Suppressor macrophage (primary cell): ENCODE measurements at places on chromosomes 2 and 18.

DNA sequence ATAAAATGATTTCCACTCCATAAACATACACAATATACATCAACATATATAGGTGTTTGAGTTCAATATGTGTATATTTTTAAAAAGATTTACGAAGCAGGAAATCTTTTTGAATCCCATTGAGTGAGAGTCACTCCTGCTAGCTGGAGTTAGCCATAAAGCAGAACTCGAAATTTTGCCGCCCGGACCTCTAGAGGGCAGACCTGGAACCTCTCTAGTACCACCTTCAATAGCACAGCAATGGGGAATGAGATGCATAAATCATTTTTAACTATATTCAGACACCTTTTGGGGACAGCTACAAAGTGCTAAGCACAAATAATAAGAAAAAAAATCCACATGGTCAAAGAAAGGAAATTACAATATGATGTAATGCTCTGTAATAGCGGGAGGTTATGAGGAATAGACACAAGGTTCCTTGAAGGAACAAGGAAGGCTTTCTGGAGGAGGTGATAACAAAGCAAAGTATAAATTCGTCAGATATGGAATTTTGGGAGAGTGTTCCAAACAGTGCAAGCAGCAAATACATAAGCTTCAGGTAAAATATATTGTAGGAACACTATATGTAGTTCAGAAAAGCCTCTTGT lies 533.4 kb downstream of the ERBB4 start:
- peak; percentile 28 for DNase-seq

- peak; percentile 58 for DNase-seq
Observed at GRCh38 chr2:9473985-9474360, 378 bp upstream of the IAH1 start.

- DNase-seq, result peak; percentile 71
Observed at GRCh38 chr2:144666032-144666431, 146.1 kb upstream of the ZEB2 start.

GRCh38 chr18:28115149-28115550 lies 61.8 kb downstream of the CDH2 start:
- no peak for DNase-seq

GRCh38 chr2:239288951-239289511 lies 111.8 kb downstream of the HDAC4 start:
- DNase-seq, result no peak

GRCh38 chr18:48833701-48834412 lies 116.9 kb downstream of the SMAD7 start:
- DNase-seq, result peak; percentile 62

DNA sequence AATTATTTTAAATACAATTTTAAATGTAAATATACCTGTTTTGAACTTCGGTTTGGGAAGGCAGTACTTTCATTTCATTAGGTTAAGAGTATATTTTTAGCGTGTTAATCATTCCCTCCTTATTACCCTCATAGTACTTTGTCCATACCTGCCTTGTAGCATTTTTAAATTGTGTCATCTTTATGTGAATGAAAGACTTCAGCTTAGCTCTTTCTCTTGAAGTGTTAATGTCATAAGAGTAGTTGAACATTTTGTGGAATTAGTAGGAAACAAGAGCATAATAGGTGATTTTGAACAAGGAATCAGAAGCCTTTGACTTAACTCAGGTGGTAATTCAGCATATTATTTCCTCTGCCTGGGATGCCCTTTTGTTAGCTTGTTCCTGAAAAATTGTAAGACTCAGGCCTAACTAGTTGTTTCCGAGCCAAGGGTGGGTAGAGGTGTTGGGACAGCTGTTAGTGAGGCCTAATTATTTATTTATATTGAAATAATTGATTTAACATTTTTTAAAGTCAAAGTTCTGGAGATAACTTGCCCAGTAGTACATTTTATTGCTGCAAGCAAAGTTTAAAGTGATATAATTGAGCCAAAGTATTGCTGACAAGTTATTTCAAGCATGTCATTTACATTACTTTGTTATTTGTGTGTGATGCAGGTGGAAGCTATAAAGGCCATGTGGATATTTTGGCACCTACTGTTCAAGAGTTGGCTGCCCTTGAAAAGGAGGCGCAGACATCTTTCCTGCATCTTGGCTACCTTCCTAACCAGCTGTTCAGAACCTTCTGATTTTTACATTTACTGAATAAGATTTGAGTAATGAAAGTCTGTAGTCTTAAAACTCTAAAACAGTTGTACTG lies 38.7 kb downstream of the DDX1 start:
- DNase-seq, result no peak

- DNase-seq, result no peak
Observed at GRCh38 chr18:43596105-43596712, 318.9 kb upstream of the SYT4 start.

DNA sequence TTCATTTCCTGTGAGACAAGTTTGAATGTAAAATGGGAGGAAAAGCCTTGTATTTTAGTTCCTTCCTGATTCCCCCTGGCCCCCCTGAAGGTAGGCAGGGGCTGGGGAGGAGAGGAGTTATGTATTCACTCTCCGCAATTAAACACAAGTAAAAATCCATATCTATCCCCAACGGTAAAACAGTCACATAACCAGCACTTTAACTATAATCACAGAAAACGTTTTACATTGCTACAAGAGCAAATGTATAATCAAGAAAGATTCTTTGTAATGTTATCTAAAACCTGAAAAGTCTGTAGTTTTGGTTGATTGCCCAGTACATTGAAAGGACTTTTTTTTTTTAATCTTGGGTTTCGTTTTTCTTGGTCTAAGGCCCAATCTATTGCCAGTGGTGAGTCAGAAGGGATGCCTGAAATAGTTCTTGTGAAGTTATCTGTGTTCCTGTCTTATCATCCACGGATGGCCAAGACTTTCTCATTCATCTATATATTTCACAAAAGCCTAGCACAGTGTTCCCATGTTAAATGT lies 34.5 kb upstream of the CCNYL1 start:
- DNase-seq, result no peak

DNA sequence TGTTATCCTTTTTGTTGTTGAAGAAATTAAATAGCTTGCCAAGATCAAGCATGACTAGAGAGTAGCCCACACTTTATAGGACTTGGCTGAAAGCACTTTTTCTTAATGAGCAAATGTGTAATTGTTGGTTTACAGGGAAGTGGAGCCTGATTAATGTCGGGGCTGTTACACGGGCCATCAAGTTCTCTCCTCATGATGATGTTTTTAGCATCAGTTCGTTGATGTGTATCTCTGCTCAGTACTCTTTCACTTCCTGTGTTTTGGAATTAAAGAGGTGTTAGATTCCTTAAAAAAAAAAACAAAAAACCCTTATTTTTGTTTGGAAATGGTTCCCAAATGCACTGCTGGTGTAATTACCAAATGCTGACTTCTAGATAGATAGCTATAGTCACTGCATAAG lies 114.2 kb downstream of the PTPRM start:
- no peak for DNase-seq

GRCh38 chr2:241750076-241750840 lies 15.8 kb downstream of the D2HGDH start:
- DNase-seq, result no peak

DNA sequence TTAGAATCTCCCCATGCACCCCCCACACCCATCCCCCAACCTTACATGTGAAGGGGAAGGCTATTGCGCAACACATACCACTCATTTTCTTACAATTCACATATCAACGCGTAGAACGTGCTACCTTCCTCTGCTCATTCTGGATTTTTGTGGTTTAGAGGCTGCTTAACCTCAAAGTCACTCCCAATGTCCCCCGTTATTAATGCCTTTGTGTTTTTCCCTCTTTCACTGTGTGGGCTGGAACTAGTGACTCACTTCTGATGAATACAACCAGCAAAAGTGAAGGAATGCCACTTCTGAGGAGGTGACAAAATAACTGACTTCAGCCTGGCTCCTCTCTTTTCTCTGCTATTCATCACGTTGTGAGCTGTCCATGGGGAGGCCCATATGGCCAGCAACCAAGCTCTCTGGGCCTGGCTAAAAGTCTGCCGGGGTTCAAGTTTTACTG lies 342.5 kb upstream of the NXPH2 start:
- no peak for DNase-seq

DNA sequence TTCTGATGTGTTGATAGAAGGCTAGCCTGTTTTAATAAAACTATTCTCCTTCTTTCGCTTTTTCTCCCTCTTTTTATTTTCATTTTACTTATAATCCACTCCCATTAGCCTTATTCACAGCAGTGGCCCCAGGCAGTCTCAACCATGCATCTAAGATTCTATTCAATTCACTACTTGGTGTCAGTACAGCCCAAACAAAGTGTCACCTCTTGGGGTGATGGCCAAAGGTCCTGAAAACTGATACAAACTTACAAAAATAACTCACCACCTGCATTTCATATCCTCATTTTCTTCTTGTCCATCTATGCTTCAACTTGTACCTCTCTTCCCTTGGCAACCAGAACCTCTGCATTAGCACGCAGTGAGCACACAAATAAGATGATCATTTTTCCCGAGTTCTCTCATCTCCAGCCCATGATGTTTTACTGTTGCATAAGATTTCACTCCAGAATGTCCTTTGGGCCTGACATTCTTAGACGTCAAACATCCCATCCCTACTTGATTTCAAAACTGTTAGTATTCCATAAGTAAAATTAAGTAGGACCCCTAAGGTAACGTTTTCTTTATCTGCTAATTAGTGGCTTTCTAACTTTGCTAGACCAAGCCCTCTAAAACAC lies 559.3 kb upstream of the TNP1 start:
- DNase-seq, result no peak

- DNase-seq, result no peak
Observed at GRCh38 chr2:75553935-75554531, 6.7 kb downstream of the EVA1A start.

DNA sequence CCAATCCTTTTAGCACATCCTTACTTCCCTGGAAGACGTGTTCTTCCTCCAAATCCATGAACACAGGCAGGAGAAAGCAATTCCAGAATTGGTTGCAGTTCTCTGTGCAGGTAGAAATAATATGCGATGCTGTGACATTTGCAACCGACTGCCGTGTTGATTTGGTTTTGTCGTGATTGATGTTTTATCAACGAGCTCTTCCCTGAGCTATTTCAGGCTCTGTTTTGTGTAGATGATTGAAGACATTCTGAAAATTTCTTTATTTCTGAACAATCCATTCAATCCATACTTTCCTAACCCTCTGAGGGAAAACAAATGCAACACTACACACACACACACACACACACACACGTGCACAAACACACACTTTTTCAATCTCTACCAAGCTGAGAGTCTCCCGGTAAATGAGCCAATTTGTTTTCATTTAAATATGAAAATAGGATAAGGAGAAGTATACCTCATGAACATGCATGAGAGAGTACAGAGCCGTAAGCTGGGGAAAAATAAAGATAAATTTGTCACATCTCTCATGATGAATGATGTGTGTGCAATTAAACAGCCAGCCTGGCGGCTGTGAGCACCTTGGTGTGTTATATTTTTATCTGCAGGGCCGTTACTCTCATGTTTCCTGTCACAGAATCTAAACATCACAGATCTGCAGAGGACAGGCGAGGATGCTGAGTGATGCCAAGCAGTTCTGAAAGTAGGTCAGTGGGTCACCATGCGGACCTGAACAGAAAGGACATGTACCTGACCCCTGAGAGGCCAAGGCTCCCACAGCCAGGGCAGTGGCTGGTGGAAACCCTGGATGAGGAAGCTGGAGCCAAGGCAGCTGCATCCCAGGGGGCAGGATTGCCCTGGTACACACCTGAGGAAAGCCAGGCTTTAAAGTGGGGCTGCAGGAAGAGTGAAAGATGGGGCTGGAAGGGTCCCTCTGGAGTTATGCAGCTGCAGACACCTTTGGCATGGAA lies 64.8 kb downstream of the PDCL3 start:
- DNase-seq, result no peak

DNA sequence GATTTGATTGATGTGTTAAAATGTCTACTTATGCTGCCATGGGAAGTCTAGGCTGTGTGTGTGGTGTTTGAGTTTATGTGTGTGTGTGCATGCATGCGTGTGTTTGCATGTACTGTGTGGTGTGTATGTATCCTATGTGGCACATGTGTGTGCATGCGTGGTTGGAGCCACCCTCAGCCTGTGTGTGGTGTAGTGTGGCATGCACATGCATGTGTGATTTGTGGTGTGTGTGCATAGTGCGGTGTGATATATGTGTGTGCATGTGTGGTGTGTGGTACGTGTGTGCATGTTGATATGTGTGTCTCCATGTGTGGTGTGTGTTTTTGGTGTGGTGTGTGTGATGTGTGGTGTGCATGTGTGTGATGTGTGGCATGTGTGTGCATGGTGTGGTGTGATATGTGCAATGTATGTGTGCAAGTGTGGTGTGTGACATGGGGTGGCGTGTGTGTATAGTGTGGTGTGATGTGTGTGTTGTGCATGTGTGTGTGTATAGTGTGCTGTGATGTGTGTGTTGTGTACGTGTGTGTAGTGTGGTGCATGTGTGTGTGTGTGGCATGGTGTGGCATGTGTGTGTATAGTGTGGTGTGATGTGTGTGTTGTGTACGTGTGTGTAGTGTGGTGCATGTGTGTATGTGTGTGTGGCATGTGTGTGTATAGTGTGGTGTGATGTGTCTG lies 66.6 kb upstream of the HDAC4 start:
- no peak for DNase-seq

GRCh38 chr18:37261988-37262387 lies 303.6 kb downstream of the CELF4 start:
- DNase-seq, result no peak

- DNase-seq, result peak; percentile 77
Observed at GRCh38 chr2:217928324-217929181, 74.2 kb downstream of the TNS1 start.

DNA sequence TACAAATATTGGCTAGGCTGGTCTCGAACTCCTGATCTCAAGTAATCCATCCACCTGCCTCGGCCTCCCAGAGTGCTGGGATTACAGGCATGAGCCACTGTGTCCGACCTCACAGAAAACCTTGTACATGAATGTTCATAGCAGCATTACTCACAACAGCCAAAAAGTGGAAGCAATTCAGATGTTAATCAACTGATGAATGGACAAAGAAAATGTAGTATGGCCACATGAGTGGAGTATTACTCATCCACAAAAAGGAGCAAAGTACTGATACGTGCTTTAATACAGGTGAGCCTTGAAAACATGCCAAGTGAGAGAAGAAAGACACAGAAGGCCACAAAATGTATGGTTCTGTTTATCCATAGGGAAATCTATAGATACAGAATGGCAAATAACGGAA lies 20.6 kb downstream of the CEP192 start:
- DNase-seq, result no peak

GRCh38 chr2:163611557-163611906 lies 124.3 kb downstream of the FIGN start:
- DNase-seq, result no peak

- no peak for DNase-seq
Observed at GRCh38 chr2:25268139-25268538, 73.6 kb downstream of the DNMT3A start.
